ENCODE measurements at places on chromosomes 5 and 9.

DNA sequence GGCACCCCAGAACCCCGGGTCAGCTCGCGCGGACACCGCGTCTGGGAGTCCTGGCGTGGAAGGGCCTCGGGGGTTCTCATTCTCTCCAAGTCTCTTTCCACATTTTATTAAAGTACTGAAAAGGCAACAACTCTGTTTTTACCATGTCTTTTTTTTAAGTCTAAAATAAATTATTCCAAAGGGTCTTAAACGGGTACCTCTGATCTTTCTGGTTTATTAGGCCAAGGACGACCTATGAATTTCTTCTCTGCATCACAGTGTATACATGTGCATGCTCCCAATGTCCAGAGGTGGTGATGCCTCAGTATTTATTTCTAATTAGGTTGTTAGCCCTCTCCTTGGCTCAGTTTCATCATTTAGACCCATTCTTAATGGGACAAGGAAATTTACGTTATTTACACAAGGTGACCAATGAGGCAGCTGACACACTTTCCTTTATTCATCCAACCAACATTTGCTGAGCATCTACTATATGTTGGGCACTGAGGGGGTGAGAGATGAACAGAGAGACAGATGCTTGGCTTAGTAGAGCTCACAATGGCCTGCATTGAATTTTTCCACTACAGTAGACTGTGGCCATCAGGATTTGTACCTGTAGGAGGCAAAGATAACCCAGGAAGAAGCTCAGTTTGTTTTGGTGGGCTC lies 7.6 kb upstream of the OTP start:
- no peak for DNase-seq

- no peak for DNase-seq
Measured at GRCh38 chr9:114037249-114037648, 40.9 kb downstream of the AMBP start.

DNA sequence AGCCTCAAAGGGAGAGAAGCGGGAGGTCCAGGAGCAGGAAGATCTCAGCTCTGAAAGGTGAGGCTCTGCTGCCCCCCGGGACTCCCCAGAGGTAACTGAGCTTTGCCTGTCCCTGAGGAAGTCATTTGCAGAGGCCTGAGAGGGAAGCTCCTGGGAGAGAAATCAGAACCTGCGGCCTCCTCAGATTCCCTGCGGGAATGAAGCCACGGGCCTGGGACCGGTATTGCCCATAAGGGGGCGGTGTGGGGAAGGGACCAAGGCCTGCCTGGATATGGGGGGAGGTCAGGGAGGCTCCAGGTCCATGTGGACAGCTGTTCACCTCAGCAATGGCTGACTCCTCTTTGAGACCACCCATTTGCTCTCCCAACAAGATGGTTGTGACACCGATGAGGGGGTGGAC lies 1.3 kb downstream of the SPATA31E1 start:
- DNase-seq: no peak

DNA sequence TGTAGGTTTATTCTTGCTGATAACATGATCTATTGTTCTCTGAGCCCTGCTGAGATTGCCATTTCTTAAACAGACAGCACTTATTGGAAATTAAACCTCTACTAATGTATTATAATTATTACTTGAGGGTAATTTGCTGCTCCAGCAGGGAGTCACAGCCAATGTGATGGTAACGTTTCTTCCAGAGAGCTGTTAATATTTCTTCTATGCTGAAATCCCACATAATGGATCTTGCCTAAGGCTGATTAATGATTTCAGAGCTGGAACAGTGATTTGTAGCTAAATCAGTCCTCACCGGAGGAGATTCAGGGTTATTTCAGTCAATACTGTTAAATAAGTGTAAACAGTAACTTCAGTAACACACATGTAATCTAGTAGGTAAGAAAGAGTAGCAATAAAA lies 170.1 kb downstream of the CDH12 start:
- DNase-seq: no peak

GRCh38 chr9:132125361-132125760 lies 36.5 kb upstream of the NTNG2 start:
- no peak for DNase-seq

DNA sequence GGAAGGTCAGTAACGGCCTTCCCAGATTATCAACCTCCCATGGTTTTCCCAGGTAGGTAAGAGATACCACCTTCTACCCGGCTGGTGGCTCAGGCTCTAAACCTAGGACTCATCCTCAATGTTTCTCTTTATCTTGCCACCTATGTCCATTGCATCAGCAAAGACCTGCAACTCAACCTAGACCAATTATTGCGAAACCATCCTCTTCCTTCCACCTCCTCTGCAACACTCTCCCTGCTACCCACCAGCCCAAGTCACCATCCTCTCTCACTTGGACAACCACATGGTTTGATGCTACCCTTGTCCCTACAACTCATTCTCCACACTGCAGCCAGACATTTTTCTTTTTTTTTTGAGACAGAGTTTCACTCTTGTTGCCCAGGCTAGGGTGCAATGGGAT lies 65.4 kb upstream of the GDNF start:
- DNase-seq: no peak

DNA sequence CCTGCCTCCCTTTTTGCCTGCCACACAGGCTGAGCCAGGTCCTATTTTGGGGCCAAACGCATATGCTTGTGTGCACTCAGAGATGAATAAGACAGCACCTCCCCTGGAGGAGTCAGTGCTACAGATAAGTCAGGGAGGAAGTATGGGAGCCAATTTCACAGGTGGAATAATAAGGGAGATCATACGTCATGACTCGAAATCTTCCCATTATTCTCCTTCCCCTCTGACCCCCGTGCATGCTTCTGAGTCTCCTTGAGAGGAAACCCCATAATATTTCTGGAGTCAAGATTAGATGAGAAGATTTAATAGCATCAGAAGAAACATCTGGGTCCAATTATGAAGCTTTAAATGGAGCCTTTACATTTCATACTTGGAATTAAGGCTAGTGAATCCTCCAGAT lies 15.1 kb upstream of the ZCCHC7 start:
- DNase-seq: no peak

DNA sequence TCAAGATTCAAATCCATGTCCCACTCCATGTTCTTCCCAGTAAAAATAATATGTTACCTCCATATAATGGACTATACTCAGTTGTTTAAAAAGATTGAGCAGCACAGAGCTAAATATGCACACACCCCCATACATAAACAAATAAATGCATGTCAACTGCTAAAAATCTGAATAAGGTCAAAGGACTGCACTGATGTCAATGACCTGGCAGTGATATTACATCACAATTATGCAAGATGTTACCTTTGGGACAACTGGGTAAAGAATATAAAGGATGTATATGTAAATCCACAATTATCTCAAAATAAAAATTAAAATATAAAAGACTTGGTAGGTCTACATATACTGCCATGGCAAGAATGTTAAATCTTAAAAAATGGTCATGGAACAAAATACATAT lies 57.9 kb downstream of the CDK5RAP2 start:
- DNase-seq: no peak

DNA sequence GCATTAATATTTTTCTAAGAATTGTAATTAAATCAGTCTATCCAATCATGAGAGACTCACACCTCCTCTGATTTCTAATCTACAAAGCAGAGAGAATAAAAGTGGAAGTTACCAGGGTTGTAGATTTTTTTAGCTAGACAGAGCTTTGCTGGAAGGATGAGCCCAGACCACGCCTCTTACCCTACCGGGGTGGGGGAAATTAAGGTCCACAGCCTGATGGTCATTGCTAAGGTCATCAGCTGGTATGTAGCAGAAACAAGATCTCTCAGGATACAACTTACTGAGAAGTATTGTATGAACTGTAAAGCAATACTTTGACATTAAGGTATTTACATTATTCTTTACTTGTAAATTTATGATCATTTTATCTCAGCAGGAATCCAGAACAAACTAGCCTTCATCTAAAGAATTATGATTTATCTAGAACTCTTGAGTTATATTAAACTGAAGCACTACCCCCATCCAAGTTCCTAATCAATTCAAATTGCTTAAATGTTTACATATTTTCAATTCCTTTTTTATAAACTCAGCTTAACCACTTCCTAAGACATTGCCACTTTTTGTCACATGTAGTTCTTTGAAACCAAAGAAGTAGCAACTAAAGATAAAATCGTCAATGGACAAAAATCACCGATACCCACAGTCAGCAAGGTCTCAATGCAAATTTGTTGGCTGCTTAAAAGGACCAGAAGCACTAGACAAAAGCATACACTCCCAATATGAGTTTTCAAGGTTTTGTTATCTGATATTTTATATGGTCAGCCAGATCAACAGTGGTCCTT lies 225.8 kb upstream of the DAPK1 start:
- DNase-seq: no peak

GRCh38 chr5:923281-923873 lies 30.7 kb downstream of the TRIP13 start:
- peak; percentile 76 for DNase-seq

DNA sequence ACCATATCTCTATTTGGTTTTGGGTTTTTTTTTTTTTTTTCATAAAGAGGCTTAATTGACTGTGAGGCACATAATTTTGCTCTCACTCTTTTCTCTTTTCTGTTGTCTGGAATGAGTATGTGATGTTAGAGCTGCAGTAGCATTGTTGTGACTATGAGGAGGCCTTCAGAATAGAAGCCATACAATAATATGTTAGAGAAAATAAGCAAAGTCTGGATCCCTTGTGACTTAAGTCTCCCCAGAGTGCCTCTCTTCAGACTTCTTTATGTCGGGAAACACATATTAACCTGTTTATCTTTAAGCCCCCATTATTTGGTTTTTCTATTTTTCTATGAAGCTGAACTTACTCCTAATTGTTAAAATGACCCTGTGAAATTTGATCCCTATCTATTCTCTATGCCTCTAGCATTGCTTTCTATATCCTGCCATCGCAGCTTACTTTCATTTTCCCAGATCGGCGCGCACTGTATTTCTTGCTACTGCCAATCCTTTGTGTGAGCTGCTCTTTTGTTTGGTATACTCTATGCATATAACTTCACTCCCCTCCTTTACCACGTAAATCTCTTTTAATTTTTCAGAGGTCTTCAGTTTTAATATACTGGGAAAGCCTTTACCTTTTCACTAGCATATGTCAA lies 372.5 kb upstream of the KCNN2 start:
- no peak for DNase-seq

DNA sequence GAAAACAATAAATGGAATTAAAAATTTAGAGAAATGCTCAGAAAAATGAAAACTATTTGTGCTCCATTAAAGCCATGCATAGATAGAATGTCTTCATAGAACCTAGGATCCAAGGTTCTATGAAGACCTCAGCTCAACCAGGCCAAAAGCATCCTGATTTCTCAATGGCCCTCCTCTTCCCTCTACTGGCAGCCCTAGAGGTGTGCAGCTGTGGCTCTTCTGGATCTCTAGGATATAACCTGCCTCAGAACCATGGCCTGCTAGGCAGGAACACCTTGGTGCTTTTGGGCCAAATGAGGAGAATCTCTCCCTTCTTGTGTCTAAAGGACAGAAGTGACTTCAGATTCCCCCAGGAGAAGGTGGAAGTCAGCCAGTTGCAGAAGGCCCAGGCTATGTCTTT lies 15.1 kb downstream of the IFNA1 start:
- no peak for DNase-seq

DNA sequence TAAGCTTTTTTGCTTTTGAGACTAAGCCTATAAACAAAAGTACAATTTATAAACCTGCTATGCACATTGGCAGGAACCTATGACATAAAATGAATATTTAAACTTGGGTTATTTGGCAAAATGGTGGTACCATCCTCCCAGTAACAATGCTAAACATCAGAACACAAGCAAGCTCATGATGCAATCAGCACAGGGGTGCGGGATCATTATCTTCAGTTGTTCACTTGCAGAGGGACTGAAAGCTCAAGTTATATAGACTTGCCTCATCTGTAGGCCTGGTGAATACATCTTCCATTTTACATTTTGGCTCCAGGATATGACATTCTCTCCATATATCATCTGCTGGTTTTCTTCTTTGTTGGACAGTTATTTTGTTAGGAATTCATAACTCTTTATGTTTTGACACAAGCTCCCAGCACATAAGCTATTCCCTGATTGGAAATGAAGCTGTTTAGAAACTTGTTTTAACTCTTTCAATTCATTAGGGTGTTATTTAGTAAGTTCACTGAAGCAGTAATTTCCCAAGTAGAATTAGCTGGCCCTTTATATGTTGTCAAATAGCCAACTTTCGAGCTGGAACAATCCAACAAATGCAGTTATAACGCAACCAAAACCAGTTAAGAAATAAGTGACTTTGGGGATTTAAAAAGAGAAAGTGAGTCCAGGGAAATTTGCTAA lies 124.7 kb upstream of the LIFR start:
- no peak for DNase-seq

GRCh38 chr5:16525651-16526050 lies 60.1 kb upstream of the ZNF622 start:
- no peak for DNase-seq

- DNase-seq: no peak
Measured at GRCh38 chr5:30347858-30348257, 845.6 kb upstream of the CDH6 start.

DNA sequence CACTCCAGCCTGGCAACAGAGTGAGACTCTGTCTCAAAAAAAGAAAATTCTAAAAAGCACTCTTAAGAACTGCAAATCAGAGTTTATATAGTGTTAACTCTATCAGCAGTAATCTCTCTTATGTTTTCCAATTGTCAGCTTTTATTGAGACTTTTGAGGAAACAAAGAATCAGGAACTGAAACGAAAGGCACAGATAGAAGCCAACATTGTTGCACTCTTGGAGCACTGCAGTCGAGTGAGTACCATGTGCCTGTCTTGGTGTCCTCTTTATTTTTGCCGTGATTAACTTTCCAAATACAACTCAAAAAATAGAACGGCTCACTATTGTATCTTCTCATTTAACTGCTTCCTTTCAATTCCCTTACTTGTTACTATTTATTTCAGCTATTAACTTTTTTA lies 41.7 kb upstream of the LRRC19 start:
- no peak for DNase-seq

DNA sequence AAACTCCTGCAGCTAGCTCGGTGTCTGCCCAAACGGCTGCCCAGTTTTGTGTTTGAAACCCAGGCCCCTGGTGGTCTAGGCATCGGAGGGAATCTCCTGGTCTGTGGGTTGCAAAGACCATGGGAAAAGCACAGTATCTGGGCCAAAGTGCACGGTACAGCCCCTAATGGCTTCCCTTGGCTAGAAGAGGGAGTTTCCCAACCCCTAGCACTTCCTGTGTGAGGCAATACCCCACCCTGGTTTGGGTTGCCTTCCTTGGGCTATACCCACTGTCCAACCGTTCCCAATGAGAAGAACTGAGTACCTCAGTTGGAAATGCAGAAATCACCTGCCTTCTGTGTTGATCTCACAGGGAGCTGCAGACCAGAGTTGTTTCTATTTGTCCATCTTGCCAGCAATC lies 41.8 kb downstream of the CAVIN4 start:
- DNase-seq: no peak
